H7 (cell line): ENCODE measurements at places on chromosomes 2 and 18. TPM values are rescaled to one million over a fixed set of nuclear protein-coding genes. Genes with fewer than 3 reads are reported as not detected.

- DNase-seq, result no peak
These were observed 87.5 kb downstream of the MAPRE2 start for GRCh38 chr18:35128675-35129074.

DNA sequence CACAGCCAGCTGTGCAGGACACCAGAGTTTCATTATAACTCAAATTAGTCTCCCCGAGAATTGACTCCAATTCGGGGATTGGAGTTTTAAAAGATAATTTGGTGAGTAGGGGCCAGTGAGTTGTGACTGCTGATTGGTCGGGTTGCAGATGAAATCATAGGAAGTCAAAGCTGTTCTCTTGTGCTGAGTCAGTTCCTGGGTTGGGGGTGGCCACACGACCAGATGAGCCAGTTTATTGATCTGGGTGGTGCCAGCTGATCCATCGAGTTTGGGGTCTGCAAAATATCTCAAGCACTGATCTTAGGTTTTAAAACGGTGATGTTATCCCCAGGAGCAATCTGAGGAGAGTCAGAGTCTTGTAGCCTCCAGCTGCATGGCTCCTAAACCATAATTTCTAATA, 82.7 kb upstream of the SLC66A3 start:
- no peak for DNase-seq

The TFPI gene
- total RNA-seq, result 17.1 and 17.8 TPM in 2 replicates

DNA sequence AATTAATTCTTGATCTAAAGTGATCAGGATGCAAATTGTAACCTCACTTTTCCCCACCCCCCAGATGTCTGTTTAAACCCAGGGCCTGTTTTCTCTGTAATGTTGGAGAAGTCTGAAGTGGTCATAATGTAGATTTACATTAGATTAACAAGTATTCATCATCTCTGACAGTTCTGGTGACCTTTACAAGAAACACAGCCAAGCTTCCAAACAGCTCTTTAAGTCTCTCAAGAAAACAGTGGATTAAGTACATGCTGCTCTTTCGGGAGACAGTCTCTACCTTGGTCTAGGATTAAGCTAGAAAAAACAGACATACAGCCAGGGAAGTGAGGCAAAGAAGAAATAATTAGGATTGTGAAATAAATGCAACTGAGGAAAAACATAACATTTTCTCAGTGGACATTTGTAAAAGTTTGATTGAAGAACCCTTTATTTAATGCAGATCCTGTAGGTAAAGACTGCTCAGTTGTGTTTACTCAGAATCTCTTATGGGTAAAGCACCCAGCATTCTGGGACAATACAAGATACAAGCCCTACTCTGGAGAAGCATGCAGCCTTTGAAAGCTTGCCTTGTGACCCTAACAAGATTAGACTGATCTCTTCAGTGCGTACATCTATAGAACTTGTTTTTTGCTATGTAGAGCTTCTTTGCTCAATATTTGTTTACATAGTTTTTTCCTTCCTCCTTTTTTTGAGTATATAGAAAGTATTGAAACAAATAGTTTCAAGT, 203.9 kb downstream of the PHLPP1 start:
- no peak for DNase-seq

The CRYBA2 gene
- not detected in 2 replicates for total RNA-seq

DNA sequence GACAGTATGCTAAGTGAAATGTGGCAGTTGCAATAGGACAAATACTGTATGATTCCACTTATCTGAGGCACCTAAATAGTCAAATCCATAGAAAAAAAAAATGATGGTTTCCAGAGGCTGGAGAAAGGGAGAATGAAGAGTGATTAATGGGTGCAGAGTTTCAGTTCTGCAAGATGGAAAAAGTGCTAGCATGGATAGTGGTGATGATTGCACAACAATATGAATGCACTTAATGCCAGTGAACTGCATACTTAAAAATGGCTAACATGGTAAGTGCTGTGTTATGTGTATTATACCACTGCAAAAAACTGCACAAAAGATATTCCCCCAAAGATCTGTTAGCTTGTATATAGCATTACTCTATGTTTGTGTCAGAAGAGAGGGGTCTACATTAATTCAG, 185.4 kb downstream of the INHBB start:
- DNase-seq, result no peak

DNA sequence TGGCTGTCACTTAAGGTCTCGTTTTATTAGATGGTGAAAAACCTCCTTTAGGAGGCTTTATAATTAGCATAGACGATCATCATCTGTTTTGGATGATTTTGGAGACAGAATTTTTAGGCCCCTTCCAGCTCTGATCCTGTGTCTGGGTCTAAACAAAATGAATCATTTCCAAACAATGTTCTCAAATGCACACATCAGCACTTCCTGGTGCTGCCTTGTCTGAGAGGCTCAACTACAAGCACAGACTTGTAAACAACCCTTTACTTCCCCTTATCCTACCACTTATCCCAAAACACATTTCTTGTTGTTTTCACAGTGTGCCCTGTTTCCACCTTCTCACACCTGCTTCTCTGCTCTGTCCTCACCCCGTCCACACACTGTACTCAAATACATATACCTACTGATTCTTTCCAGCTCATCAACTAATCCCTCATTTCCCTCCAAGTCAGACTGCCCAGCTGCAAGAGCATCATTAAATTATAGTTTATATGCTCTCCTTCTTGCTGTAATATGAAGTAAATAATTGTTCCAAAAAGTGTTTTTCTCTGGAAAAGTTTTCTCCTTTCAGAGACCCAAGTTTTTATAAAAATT, 71.2 kb upstream of the COL3A1 start:
- no peak for DNase-seq

- no peak for DNase-seq
These were observed 157.9 kb downstream of the ASB1 start for GRCh38 chr2:238584617-238585016.

DNA sequence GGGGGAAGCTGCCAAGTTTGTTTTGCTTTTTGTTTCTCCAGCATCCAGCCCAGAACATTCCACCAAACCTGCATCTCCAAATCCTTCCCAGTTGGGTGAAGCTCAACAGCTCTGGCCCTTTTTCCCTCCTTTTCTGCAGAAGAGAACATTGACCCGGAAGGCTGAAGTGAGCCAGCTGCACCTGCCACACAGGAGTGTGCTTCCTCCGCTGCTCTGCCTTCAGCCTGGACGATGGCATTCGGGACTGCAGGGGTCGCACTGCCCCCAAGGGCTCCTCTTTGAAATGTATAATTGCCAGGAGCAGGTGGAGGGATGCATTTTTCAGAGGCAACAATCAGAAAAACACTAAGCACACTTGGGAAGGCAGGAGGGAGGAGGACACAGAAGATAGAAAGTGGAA, 41.8 kb downstream of the ST8SIA5 start:
- peak; percentile 77 for DNase-seq

- DNase-seq, result no peak
These were observed 1375.4 kb upstream of the CELF4 start for GRCh38 chr18:38940863-38941531.

DNA sequence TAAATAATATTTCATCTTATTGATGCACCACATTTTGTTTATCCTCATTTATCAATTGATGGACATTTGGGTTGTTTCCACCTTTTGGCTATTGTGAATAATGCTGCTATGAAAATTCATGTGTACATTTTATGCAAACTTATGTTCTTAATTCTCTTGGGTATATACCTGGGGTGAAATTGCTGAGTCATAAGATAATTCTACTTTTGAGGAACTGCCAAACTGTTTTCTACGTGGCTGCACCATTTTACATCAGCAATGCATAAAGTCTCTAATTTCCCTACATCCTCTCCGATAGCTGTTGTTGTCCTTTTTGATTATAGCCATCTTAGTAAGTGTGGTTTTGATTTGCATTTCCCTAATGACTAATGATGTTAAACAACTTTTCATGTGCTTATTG, 116.5 kb upstream of the DLX2 start:
- no peak for DNase-seq

DNA sequence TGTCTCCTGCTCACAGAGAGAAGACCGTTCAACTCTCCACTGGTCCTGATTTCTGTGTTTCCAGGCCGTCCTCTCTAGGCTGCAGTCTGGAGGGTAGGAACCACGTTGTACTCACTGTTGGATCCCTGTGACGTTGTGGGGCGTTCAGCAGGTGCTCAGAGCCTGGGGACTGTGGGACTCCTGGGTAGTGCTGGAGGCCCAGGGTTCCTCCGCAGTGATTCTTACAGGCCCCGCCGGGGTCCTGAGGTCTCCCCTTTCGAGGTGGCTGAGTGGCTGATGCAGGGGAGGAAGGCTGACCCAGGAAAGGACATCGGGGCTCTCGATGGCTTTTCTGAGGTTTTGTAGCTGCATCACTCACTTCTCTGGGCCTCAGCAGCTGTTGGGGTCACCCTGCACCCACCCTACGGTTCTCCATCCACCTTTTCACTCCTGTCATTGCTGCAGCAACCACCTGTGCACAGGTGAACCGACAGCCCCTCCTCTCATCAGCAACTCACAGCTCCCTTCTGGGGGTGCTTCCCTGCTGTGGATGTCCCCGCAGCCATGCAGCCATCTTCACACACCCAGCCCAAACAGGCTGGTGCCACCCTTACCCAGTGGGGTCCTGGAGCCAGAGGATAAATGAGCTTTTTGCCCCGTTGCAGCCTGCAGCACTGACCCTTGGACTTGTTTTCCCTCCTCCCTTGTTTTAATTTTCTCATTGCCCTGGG, 169.6 kb upstream of the HDAC4 start:
- DNase-seq, result no peak

DNA sequence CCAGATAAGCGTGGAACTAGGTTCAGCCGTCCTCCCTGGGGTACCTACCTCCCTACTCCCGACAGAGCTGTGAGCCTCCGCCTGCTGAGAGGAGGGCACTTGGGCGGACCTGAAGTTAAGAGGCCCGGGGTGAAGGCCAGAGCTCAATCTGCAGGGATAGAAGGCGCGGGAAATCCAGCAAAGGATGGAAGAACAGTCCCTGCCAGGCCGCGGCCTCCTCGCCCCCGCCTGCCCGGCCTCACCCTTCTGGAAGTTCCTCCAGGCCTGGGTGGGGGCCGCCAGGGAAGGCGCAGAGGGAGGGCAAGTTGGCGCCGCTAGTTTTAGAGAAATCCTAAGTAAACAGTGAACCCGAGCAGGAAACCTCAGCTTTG, 13.0 kb downstream of the EN1 start:
- peak; percentile 77 for DNase-seq

- DNase-seq, result no peak
These were observed 63.6 kb downstream of the SLC35F5 start for GRCh38 chr2:113692698-113693428.

The STK39 gene
- total RNA-seq, result 20.8 and 27.9 TPM in 2 replicates

The REG3A gene
- not detected in 2 replicates for total RNA-seq

The MAP3K20 gene
- total RNA-seq, result 7.1 and 7.6 TPM in 2 replicates

The LRRTM4 gene
- 3.6 and 5.7 TPM in 2 replicates for total RNA-seq

The CYBRD1 gene
- 2.4 and 4.0 TPM in 2 replicates for total RNA-seq

DNA sequence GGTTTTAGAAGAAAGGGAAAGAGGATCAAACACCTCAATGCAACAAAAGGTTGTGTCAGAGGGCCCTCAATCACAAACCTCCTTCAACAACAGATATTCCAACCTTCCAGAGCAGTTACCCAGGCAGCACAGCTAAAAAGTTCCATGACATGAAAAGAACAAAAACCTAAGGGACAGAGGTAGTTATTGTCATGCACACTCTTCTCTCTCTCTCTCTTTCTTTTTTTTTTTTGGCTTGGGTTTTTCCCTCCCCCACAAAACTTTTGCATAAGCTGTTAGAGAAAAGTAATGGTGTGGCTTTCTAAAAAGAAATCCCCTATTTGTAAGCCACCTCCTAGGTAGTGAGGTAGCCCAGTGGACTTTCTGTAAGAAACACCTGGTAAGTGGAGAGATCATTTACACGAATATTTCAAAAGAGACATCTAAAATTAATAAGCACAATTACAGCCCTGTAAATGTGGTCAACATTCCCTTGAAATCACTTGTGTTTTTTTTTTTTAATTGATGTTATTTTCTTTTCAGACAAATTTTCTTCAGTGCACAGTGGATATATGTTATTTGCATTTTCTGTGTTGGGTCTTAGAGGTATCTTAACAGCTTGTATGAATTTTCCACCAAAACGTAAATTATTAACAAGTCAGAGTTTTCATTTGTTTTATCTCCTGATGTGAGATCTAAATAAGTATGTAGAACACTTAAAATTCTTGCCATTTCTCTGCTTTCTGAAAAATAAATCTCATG, 48.4 kb downstream of the ZEB2 start:
- no peak for DNase-seq

GRCh38 chr2:100383306-100383705, 34.2 kb downstream of the CHST10 start:
- no peak for DNase-seq

DNA sequence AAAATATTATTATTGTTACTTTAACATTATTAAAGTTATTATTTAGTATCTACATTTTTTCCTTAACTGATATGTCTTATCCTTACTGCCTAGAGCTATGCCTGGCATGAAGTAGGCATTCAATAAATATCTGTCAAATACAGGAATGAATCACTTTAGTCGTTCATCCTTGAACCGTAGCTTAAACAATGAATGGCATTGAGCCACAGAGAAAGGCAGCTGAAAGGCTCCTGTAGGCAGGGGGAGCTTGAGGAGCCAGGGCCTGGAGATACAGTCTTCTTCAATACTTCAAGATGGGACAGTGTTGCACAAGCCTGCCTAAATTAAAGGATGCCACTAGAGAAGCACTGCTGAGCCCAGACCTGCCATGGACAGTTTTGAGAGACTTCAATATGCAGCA, 22.5 kb downstream of the CYRIA start:
- no peak for DNase-seq

DNA sequence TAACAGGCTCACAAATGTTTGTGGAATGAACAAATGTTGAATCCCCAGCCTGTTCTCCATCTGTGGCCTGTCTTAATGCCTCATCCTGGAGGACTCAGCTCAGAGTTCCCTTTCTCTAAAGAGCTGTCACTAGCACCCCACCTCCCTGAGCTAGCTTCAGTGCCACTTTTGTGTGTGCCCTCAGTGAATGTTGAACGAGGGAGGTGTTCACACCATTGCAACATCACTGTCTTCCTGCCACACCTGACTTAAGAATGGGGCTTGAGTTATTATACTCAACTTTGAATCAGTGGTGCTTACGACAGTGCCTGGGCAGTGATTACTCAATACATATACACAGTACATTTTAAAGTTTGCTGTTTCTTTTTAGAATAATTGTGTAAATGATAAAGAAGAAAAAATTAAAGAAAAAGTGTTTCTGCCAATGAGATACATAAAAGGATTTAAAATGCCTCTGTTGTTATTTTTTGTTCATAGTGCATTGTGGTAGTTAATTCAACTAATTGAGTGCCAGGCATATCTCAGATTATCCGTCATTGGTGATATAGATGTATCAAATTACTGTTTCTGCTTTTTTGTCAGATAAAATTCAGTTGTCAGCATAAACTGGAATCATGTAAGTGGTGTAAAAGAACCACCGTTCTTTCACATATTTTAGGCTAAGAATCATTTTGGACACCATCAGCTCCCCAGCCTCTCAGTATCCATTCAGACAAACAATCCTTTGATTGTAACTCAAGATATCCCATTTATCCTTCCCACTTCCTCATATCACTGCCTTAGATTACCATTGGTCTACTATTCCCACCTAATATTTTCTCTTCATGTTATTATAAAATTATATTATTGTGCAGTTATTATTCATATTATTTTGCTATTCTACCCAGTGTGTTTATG, 304.7 kb downstream of the PTPRM start:
- DNase-seq, result no peak

- DNase-seq, result peak; percentile 93
These were observed 1.3 kb downstream of the HS6ST1 start for GRCh38 chr2:128317181-128317898.
